ENCODE measurements at places on chromosomes 11 and 22. TPM values are rescaled to one million over a fixed set of nuclear protein-coding genes. Genes with fewer than 3 reads are reported as not detected.

GRCh38 chr22:29581799-29582198, 886 bp upstream of the NIPSNAP1 start:
- DNase-seq: no peak

DNA sequence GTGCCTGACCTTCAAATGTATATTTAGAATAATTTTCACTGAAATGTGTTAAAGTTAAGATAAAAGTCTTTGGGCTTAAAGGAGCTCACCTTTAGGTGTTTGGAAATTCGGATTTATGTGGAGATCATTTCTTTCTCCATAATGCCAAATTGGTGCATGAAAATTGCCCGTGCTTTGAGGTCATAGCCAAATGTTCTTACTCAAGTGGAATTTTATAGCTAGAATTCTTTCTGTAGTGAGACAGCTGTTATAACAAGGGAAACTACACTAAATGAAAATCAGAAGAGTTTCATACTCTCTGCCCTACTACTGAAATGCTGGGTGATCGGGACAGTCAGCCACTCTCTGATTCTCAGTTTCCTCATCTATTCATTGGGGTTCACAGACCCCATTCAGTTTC, 89.5 kb upstream of the DBX1 start:
- no peak for DNase-seq

- no peak for DNase-seq
These were observed 128.2 kb upstream of the C11orf58 start for GRCh38 chr11:16610213-16610737.

DNA sequence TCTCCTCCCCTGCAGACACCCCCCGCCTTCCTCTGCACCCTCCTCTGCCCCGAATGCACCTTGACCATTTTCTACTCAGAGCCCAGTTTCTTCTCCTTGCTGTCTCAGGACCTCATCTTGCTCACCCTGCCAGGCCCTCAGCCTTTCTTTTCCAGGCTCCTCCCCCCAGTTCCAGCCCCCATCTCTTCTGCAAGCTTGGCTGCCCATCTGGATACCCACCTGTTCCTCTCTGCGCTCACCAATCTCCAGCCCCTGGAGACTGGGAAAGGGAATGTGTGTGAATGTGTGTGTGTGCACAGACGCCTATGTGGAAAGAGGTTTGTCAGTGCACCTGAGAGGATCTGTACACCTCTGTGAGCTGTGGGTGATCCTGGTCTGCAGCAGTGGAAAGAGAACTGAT, 36.4 kb downstream of the SLC22A12 start:
- DNase-seq: no peak

DNA sequence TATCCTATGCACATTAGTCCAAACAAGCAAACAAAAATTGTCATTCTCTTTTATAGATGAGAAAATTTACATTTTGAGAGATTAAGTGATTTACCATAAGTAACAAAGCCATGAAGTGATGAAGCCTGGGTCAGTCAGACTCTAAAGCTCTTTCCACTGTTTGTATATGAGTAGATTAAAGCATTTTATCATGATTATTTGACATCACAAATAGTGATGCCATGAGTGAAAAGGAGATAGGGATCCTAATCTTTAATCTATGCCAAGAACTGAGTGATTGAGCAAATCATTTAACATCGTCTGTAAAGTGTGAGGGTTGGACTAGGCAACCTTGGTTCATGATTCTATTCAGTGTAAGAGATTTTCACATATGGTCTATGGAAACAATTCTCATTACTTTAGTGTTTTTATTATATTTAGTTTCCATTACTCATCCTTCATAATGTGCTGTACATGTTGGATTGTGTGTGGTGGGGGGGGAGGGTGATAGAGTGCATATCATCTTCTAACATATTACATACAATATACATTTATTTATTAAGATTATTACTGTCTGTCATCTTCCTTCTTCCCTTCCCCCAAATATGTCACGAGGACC, 50.7 kb downstream of the ARHGEF12 start:
- no peak for DNase-seq

DNA sequence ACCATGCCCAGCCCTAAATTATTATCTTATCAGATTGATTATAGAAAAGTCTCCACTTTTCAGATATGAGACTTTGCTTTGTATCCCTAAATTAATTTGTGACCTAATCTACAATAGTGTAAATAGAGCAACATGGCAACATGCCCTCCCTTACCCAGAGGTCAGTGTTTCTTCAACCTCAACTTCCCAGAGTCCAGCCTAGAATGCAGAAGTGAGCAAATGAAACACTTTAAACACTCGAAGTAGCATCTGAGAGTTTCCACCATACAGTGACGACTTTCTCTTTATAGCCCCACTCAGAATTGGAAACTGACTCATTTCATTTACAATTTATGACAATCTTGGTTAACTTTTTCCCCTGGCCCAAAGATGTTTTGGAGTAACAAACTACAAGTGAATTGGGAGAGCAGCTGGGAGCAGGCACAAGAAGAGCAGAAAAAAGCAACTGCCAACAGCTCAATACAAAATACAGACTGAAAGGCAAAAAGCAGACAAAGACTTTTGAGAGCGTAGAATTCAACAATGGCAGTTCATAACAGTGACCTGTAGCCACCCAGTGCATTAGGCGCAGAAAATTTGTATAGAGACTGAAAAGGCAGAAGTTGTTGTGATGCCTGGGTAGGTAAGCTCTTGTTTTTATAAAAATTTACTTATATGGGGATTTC, 10.1 kb upstream of the BLID start:
- DNase-seq: no peak

- no peak for DNase-seq
These were observed 2.3 kb downstream of the CXCR5 start for GRCh38 chr11:118885831-118886565.

DNA sequence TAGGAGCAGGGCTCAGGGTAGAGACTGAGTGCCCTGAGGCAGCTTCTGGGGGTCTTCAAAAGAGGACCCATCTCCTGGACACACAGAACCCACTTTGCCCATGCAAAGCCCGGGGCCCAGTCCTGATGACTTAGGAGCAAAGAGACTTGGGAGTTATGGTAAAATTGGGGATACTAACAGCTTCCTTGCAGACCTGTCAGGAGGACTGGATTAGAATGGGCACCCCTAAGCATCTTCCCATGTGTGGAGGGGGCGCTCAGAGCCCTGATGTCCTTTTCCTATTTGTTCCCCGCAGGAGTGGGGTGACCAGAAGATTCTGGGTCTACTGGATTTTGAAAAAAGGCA, 100.0 kb downstream of the WNT7B start:
- no peak for DNase-seq

- DNase-seq: peak; percentile 16
These were observed 1.6 kb downstream of the KMT5B start for GRCh38 chr11:68211546-68211945.

GRCh38 chr11:73188301-73188700, 29.8 kb upstream of the P2RY2 start:
- no peak for DNase-seq

FGF4 gene
- total RNA-seq: not detected

DNA sequence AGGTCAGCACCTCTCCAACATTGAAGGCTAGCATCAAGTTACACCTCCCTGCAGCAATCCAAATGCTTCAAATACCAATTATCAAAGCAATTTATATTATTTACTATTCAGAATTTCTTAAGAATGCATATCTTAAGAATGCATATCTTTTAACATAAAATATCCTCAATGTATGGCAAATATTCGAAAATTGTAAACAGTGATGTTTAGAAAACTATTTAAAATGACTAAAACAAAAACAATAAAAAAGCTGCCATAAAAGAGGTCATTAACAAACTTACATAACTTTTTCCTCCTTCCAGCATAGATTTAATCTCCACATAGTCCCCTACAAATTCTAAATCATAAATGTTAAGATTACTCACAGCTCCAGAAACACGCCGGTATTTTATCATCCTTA, 85.1 kb upstream of the SOX6 start:
- no peak for DNase-seq

DNA sequence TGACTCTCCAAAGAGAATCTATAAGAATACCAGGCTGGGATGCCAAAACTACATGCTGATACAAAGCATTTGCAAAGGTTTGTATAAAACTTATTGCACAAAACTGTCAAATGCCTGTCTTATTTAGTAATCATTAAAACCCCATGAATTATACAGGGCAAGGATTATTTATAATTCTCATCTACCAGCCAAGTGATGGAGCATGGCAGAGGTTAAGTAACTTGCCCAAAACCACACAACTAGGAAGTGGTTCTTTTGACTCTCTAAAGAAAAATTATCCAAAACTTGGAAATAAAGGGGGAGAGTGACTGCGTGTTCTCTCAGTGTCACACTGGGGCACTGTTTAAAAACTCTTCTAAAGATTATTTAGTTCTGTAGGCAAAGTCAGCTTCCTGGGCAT, 17.4 kb upstream of the CLMP start:
- no peak for DNase-seq

- no peak for DNase-seq
These were observed 7.4 kb downstream of the MAPK8IP1 start for GRCh38 chr11:45892856-45893255.

IGF2 gene
- total RNA-seq: not detected

PLA2G3 gene
- not detected for total RNA-seq

DNA sequence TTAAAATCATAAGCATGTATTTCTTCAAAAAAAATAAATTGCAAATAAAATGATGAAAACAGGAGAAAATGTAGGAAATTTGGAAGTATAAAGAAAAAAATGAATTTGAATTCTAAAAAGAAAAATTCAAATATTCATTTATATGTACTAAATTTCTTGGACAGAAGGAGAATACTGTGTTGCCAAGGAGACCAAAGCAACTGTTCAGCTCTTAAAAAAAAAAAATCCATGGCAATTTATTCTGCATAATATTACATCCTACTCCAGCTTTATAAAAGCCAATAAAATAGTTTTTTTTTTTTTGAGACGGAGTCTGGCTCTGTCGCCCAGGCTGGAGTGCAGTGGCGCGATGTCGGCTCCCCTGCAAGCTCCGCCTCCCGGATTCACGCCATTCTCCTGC, 6.0 kb downstream of the PGM2L1 start:
- no peak for DNase-seq

PHLDA2 gene
- total RNA-seq: 1.1 TPM

CD248 gene
- total RNA-seq: 3.4 TPM

ELFN2 gene
- total RNA-seq: 0.20 TPM

RPS19BP1 gene
- total RNA-seq: 69.7 TPM
